ENCODE measurements at places on chromosomes 7 and 10.

- DNase-seq, result no peak
Measured at GRCh38 chr10:32437334-32437733, 8.6 kb upstream of the CCDC7 start.

DNA sequence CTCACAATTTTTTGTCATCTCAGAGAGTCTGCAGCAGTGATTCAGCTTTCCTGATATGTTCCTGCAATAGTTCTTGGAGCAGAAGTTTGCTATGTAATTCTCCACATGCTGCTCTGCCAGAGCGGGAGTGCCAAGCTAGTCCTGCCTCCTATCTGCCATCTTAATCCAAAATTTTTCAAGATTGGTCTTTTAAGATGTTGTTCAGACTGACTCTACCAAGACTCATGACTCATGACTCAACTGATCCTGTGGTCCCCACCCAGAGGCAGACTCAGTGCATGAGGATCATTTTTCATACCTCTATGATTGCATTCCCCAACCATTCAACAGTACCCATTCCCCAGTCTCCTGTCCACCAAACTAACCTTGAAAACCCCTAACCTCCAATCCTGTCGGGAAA is 470.8 kb downstream of the INHBA start:
- no peak for DNase-seq

DNA sequence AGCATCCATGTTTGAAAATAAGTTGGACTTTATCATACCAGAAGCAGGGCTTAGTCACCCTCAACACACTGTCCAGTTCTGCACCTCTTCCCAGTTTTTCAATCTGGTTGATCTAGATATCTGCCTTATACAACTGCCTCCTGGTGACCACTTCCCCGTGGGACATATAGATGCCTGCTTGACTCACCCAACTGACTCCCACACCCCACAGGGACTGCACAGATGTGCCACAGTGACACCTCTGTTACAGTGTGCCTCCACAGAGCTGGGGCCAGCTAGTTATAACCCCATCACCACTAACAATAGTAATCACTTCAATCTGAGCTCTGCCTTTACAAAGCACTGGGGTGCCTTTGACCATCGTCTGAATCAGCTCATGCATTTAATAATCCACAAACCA is 82.6 kb upstream of the AOAH start:
- no peak for DNase-seq

- no peak for DNase-seq
Measured at GRCh38 chr10:114283091-114283490, 44.0 kb downstream of the VWA2 start.

DNA sequence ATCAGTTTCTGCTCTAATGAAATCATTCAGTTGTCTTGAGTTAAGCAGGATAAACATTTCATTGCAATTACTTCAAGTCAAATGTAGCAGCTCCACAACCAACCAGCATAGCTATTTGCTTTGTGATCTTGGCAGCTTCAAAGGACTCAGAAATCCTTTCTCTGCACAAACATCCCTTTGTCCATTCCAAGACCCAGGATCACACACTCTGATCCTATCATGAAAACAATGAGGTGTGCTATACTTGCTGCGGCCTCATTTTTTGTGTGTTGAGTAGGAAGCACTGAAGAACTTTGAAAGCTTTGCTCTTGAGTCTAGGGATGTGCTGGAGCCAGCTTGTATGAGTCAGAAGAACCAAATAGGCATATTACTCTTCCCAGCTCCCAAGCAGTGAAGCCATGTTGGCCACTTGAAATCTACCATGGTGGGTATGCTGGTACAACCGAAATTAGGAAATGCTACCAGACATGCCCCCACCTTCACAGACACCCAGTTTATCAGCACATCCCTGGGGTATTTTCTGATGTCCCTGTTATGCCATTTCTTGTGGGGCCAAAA is 199.4 kb upstream of the PRSS58 start:
- no peak for DNase-seq

DNA sequence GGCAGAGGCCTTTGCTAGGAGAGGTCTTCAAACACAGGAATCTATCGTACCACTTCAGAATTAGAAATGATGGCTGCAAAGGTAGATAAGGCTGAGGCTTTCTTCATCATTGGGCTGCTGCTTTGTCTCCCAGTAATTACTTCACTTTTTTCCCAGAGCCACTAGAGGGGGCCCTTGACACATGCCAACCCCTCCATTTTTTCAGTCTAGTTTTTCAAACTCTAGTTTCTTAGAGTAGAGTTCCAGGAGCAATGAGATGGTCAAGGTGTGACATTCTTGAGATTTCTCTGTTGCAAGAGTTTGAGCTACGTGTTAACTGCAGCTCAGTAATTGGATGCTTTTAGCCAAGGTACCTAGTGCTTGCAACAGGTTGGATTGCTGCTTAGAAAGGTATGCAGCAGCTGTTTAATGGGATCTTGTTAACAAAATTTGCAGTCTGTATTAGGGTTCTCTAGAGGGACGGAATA is 33.8 kb upstream of the RBM20 start:
- DNase-seq, result no peak

- no peak for DNase-seq
Measured at GRCh38 chr7:134954197-134955082, 31.9 kb upstream of the AGBL3 start.

DNA sequence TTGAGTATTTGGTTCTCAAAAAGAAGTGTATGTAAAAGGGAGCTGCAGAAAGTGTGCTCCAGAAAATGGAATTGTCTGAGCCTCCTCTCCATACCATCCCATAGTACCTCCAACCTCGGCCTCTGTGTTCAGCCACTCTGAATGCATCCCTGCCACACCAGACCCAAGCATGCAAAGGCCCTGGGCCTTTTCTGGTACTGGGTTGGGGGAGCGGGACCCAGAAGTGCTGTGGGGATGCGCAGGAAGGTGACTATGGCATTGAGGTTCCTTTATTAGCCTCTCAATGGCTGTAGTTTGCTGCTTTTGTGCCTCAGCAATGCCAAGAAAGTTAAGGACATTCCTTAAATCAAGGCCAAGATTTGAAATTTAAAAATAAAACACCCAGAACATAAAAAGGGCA is 2.1 kb upstream of the KCNMA1 start:
- no peak for DNase-seq

GRCh38 chr10:100934084-100934659 is 21.4 kb downstream of the SLF2 start:
- no peak for DNase-seq
